ENCODE measurements at places on chromosomes 5 and 9.

DNA sequence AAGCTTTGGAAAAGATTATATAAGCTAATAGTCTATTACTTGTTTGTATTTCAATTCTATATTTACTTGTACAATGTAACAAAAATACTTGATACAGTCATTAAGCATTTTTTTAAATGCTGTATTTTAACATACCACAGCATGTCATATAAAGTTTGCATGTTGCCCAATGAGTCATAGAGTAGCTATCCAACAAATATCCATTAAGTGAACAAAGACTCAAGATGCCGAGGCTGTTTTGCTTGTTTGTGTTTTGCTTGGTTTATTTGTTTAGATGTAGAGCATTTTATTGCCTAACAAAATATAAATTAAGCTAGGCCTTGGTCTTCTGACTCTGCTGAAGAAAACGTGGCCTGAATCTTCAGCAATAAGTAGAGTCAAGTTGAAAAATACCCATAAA lies 1584.3 kb upstream of the NUDT12 start:
- no peak for DNase-seq

DNA sequence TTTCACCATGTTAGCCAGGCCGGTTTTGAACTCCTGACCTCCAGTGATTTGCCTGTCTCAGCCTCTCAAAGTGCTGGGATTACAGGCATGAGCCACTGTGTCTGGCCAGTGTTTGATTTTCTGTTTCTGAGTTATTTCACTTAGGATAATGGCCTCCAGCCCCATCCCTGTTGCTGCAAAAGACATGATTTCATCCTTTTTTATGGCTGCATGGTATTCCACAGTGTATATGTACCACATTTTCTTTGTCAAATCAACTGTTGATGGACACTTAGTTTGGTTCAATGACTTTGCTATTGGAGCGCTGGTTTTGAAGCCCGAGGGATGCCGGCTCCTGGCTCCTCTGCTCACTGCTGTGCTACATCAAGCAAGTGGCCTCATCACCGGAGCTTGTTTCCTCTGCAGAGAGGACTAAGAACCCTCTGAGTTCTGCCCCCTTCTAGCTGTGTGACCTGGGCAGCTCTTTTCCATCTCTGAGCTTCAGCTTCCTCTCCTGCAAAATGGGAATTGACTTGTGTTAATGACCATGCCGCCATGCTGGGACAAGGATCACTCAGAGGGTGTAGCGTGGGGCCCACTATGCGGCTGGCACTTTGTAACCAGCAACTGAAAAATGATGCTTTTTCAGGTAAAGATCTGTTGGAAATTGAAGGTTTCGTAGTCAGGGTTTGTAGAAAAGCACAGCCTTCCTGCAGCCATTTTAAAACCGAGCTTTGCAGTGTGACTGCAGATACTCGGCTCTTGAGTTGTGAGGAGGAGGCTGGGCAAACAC lies 4.6 kb upstream of the NEURL1B start:
- no peak for DNase-seq

- DNase-seq: no peak
Observed at GRCh38 chr5:73701566-73701965, 75.6 kb downstream of the ARHGEF28 start.

DNA sequence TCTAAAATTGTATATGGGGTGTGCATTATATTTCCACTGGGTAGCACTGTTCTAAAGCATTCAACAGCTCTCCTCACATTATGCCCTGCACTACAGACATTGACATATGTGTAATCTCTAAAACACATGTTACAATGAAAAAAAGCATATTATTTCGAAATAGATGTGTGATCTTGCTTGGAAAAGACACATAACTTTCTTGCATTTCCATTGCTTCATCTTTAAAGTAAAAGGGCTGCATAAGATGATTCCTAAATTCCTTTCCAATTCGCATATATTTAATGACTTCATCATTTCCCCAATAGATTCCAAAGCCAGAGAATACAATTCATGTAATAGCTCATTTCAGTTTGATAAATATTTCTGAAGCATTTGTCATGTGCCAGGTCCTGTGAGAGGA lies 566.9 kb downstream of the PDE4D start:
- DNase-seq: no peak

- DNase-seq: no peak
Observed at GRCh38 chr9:100354121-100354800, 1.5 kb upstream of the TEX10 start.

GRCh38 chr5:23996525-23996924 lies 489.1 kb downstream of the PRDM9 start:
- no peak for DNase-seq

- DNase-seq: no peak
Observed at GRCh38 chr5:56543441-56544388, 271.6 kb upstream of the MAP3K1 start.

- no peak for DNase-seq
Observed at GRCh38 chr5:163569284-163569683, 63.9 kb downstream of the MAT2B start.

DNA sequence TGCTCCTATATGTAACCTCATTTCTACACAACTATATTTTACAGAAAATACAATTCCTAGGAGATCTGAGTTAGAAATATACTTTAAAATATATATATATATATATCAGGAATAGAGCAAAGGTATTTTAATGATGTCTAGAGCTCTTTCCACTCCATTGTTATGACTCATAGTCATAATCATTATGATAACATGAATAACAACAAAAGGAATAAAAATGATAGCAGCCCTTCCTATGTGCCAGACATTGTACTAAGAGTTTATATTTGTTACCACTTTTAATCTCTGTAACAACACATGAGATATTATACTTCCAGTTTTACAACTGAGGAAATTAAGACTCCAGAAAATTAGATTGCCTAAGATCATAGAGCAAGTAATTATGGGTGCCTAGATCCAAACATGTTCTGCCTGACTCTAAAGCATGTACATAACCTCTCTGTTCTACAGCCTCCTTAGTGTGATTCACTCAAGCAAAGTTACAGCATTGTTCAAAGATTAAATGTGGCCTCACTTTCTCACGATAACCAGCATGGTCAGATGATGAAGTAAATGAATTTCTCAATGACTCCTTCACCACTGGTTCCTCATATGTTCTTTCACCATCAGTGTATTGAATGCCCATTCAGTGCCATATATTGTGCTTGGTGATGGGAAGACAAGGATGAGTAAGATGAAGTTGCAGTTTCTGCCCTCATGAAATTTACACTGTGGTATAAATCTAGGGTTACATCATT lies 452.1 kb downstream of the EFNA5 start:
- DNase-seq: no peak

DNA sequence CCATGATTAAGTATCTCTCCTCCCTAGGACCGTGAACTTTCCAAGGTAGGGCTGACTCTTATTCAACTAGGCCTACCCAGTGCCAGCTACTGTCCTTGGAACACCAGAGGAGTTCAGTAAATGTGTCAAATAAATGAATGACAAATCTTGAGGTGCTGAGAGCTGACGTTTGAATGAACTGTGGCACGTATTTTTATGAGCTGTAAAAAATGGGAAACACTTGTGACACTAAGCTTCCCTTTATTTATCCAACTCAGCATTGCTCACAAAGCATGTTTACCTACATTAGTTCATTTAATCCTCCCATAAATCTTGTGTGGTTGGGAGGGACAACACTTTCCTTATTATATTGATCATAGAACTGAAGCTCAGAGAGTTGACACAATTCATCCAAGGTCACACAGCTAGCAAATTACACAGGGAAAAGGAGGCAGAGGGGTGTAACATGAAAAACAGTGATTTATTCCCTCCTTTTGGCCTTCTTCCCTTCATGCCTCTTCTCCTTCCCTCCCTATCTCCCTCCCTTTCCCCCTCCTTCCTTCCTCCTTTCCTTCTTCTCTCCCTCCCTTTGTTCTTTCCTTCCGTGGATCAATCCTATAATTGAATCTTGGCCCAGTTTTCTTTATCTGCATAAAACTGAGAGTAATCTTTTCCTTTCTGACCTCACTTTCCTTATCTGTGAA lies 412.6 kb downstream of the DMRT2 start:
- no peak for DNase-seq

DNA sequence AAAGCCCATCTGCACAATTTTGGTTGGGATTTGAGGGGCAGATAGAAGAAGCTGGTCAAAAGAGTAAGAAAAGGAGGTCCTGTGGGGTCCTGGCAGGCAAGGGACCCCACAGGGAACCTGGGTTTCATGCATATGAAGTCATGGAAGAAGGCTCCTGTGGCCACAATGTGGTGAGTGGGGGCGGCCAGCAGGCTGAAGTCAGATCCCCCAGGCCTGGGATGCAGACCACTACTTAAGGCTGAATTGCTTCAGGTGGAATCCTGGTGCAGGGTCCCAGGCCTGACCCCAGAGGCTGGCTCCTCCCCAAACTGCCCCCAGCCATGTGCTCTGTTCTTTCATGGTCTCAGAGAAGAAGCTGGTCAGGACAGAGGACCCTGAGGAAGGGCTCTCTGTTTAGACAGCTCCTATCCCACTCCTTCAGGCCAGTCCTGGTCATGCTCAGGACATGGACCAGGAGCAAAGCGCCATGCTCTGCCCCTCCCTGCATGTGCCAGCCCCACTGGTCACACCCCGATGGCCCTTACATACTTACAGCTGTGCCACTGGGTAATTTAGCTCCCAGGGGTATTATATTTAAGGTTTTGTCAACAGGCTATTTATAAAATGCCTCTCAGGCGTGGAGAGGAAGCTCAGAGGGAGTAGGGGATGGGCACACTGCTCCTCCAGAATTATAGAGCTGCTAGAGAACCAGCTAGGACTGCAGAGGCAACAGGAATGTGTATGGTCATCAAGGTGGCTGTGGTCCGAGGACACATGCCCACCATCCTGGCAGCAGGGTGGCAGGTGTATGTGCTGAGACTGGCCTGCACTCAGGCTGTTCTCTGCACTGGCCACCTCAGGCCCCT lies 33.4 kb downstream of the C5orf15 start:
- no peak for DNase-seq

DNA sequence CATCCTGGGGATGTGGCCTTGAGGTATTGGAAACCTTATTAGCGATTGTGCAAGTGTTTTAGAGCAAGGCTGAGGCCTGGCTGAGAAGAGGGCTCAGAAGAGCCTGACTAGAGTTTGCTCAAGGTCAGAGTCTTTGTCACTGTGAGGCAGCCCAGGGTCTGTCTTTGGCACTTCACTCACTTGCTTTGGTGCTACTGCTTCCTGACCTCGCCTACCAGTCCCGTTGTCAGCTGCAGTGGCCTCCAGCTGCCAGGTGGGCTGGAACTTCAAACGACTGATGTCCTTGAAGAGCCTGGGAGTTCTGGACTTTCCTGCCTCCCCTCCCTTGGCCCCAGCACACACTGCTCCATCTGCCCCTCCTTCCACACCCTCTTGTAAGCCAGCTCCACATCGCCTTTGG lies 228.0 kb downstream of the SNX18 start:
- DNase-seq: no peak

- DNase-seq: no peak
Observed at GRCh38 chr9:16075696-16076095, 522.9 kb downstream of the CCDC171 start.

DNA sequence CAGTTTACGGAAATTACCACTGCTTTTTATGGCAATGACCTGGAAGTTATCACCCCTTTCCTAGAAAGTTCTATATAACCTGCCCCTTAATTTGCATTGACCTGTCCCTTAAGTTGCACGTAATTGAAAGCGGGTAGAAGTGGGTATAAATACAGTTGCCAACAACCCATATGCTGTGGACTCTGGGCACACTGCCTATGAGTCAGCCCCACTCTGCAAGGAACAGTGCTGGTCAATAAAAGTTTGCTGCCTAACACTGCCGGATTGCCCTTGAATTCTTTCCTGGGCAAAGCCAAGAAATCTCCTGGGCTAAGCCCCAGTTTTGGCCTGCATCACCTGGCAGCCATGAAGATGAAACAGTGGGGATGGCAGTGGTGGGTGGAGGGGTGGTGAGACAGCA lies 23.9 kb upstream of the CLPTM1L start:
- no peak for DNase-seq

- DNase-seq: no peak
Observed at GRCh38 chr9:135502873-135503321, 2.4 kb downstream of the MRPS2 start.

DNA sequence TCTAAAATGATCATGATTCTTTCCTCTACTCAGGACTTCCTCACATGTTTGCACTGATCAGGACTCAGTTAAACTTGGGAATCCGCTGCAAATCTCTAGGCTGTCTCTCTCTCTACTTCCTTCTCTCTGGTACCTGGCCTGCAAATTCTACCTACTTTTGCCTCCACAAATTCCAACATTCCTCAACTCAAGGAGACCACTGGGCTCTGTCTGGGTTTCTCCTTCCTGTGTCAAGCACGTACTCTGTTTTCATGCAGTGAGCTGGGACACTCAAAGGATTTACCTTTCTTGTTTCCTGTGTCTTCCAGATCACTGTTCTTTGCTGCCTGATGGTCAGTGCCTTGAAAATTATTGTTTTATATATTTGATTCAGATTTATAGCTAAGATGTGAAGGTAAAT lies 45.9 kb upstream of the ANKRD31 start:
- DNase-seq: no peak

GRCh38 chr5:135139381-135140134 lies 105.5 kb upstream of the PITX1 start:
- no peak for DNase-seq

GRCh38 chr9:17905366-17905765 lies 326.5 kb downstream of the SH3GL2 start:
- DNase-seq: no peak

DNA sequence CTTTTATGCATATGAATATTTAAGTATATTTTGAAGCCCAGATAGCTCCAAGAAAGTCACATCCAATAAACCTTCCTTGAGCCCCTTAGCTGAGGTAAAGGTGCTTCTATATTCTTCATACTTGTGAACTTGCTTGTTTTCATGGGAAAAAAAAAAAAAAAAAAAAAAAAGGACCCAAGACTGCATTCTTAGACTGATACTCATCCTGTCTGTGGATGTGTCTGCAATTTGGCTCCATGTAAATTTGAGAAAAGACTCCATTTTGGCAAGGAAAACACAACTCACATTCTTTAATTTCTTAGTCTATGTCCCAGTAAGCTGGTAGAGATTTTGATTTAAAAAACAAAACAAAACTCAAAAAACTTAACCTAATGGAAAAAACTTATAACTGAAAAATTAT lies 238.3 kb downstream of the FBXL17 start:
- no peak for DNase-seq

- peak; percentile 24 for DNase-seq
Observed at GRCh38 chr5:82174128-82174918, 103.8 kb downstream of the RPS23 start.

DNA sequence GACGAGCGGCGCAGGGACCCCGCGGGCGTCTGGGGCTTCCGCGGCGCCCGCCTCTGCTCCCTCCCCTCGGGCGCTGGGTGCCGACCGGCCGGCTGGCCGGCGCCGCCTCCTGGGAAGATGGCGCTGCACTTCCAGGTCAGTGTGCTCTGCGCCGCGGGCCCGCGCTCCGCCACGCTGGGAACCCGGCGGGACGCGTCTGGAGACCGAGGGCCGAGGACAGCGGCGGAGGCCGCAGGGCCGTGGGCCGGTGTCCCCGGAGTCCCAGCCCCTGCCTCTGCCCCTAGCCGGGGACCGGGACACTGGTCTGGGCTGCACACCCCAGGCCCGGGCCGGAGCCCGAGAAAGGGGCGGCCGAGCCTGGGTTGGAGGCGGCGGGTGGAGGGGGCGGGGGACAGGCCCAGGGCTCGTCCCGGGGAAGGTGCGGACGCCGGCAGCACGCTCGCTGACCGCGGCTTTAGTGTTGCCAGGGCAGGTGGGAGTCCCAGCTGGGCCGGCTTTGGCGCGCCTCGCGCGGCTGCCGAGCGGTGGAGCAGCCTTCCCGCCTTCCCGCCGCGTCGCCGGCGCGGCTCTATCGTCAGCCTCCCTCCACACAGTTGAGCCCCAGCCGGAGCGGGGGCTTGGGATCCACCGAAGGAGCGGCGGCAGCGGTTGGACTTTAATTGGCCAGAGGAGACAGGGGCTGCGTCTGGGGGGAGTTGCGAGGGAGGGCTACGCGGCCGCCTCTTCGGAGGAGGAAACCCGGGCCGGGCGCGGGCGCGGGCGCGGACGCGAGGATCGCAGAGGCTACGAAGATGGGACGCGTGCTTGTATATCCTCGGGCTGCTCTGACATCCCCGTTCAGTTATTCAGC lies at the start of gene RANBP17:
TSS of gene RANBP17 (plus strand) at position 102 of the 850 bp plus-strand sequence.
- no peak for DNase-seq
